ENCODE measurements at places on chromosomes 13 and 19.

GRCh38 chr19:45173816-45174215, 4.2 kb downstream of the TRAPPC6A start:
- no peak for DNase-seq

- DNase-seq, result no peak
These were observed 3.5 kb upstream of the SPACA4 start for GRCh38 chr19:48603001-48603400.

GRCh38 chr19:6532244-6532999, 1.6 kb downstream of the TNFSF9 start:
- no peak for DNase-seq

- DNase-seq, result no peak
These were observed 47.5 kb upstream of the MBNL2 start for GRCh38 chr13:97174638-97175037.

GRCh38 chr13:34611671-34612070, 330.4 kb upstream of the NBEA start:
- no peak for DNase-seq

DNA sequence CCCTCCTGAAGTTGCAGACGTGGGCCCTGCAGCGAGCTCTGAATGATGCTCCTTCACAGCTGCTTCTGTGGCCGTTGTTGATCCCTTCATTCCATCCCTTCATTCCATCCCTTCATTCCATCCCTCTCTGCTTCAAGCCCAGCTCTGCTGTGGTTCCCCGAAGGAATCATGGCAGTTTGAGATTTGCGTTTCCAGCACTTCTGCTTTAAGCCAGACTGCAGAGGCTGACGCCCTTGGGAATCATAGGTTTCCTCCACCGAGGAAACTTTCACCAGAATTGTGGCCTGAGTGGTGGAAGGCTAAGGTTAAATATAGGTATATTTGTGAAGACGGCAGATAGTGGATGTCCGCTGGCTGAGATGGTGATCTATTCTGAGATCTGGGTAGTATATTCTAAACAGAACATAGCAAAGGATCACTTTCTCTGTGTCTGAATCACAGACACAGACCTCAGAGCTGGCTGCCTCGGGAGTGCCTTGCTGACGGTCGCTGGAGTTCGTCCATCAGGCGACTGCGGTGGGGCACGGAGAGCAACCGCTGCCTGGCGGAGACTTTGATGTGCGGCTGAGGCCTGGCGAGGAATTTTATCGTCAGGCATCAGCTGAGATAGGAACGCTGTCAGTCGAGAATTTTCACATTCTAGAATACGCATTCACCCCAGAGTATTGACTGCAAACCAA, 42.8 kb upstream of the DCUN1D2 start:
- DNase-seq, result no peak

DNA sequence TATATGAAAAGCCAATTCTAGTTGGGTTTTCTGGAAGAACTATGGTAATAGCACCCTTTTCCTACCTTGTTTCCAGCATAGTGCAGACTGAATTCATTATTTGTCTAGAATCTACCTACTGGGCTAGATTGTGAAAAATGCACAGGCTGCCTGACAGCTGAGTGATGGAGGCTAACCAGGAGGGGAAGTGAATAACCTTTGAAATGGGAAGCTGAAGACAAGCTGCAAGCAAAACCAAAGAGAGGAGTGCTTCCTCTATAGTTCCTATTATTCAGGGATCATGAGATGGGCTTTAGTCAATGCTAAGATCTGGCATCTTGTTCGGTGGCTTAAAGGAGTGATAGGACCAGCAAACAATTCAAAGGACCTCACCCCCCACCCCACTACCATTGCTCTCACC, 26.9 kb downstream of the MZT1 start:
- DNase-seq, result no peak

DNA sequence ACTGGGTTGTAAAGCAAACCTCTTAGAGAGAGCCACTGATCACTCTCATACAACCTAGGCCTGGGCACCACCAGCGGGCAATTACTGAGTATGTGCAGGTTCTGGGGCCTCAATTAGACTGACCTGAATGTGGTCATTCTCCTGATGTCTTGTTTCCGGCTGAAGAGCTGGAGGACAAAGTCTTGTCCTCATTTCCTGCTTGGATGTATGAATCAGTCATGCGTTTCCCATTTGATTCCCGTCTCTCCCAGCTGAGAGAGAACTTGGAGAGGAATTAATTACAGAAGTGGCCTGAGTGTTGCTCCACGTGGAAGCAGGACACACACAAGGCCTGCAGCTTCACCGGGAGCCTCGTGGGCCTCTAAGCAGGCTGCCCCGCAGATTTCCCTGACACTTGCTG, 799.3 kb upstream of the ARGLU1 start:
- DNase-seq, result no peak

DNA sequence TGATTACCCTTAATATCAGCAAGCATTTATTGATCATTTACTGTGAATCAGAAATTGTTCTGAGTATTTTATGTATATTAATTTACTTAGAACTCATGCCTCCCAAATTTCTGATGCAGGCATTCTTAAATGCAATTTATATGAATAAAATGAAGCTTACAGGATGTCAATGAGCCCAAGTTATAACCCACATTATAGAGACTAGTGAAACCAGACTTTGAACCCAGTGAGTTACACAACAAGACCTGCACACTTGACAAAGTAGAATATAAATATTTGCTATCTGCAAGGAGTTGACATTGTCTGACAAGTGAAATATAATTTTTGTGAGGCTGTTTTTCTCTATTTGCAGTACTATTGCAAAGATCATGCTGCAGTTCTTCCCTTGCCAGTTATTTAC, 656.0 kb downstream of the GPC5 start:
- no peak for DNase-seq

DNA sequence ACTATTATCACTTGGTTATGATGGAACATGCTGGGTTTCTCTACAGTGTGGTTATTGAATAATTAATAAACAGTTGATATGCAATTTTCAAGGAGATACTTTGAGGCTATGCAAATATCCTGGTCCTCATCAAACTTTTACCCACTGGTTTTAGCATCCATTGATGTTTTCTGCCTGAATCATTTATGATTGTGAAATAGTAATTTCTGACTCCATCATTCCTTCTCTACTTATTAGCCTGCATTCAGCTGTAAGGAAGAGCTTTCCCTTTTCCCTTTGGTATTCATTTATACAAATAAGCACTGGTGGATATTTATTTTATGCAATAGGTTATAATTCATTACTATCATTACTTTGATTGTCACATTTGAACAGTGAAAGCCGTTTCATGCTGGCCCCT, 13.9 kb upstream of the DNAJC15 start:
- no peak for DNase-seq

GRCh38 chr19:38170334-38170733, 53.7 kb downstream of the DPF1 start:
- DNase-seq, result no peak

DNA sequence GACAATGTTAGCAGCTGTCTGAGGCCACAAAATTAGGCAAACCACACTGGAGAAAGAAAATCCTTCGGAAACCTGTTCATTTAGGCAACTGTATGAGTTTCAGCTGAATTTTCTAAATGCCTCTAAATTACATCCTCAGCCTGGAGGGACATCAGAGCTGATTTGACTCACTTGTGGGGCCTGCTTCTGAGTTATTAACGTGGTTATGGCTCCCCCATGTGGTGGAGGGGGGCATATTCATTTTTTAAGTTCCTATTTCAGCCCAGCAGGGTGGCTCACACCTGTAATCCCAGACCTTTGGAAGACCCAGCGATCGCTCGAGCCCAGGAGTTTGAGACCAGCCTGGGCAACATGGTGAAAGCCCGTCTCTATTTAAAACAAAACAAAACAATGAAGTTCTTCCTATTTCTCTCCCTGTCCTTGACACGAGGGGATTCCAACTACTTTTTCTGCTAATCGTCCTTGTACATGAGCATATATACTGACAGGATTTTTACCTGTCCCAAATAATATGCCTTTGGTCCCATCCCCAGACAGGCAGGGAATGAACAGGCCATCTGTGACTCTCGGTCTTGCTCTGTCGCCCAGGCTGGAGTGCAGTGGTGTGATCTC, 31.5 kb upstream of the HIF3A start:
- DNase-seq, result peak; percentile 40

GRCh38 chr19:33727331-33727998, 69.2 kb upstream of the KCTD15 start:
- DNase-seq, result no peak

DNA sequence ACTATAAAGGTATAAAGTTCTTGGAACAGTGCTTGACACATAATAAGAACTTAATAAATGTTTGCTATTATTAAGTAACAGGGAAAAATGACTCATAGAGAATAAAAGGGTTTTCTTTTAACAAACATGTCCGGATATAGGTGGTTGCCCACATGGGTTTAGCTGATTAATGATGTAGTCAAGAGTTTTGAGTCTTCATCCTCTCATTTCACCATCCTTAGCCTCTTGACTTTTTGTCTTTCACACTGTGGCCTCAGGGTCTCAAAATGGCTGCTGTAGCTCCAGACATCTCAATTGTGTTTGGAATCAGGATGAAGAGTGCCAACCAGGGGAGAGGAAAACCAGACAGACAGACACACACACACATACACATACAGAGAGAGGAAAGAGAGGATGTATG, 97.9 kb downstream of the HSPH1 start:
- DNase-seq, result no peak

- DNase-seq, result no peak
These were observed 83.5 kb upstream of the FNDC3A start for GRCh38 chr13:48892053-48892687.

GRCh38 chr13:40518481-40518882, 148.0 kb downstream of the FOXO1 start:
- peak; percentile 13 for DNase-seq

- DNase-seq, result no peak
These were observed 4.6 kb upstream of the ZNRF4 start for GRCh38 chr19:5450482-5451126.

DNA sequence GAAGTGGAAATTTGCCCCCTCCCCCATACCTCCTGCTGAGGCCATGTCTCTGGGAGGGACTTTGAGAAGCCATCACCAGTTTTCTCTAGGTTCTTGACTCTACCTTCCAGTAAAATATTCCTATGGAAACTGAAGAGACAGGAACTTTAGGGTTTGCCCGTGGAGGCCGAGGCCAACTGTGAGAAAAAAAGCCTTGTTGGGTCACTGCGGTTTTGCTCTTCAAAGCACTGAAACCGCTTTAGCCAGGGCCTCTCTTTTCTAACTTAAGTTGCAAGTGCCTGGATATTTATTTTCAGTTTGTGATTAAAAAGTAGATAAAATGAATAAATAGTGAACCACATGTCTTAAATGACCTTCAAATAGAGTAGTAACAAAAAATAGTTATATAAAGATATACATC, 159.7 kb upstream of the TSC22D1 start:
- no peak for DNase-seq

All from effector memory CD4-positive, alpha-beta T cell (primary cell).